ENCODE measurements at places on chromosomes 2 and 18.

DNA sequence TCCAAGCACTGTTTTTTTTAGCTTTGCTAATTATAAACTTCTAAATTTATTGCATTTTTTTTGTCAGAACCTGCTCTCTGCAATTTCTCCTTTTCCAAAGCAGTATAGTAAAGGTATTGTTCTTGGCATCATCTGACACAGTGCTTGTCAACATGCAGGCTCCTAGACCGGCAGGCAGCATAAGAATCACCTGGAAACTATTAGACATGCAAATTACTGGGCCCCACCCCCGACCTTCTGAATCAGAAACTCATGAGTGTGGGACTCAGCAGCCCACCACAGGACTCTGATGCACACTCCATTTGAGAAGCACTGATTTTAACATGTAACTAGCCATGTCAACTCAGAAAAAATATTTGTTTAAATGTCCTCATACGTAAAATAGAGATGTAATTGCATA lies 551.1 kb upstream of the CELF4 start:
- no peak for DNase-seq

DNA sequence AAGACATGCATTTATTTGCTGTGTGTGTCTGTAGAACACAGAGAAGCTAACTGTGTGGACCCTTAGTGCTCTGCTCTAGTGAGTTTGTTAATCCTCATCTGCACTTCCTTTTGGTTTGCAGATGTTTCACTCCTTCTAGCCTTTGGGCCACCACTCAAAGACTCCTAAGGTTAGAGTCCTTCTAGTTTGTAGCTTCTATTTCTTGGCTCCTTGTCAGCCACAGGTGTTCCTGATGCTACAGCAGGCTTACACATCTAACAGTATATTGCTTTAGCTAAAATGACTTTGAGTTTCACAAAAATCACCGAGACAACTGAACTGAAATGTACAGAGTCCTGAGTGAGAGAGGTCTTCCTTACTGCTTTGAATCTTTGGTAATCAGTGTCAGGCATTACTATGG lies 551.4 kb downstream of the NRXN1 start:
- no peak for DNase-seq

GRCh38 chr2:54975175-54975574 lies 75.1 kb downstream of the RTN4 start:
- DNase-seq: no peak

- no peak for DNase-seq
Observed at GRCh38 chr2:165796819-165797530, 2.9 kb upstream of the GALNT3 start.

DNA sequence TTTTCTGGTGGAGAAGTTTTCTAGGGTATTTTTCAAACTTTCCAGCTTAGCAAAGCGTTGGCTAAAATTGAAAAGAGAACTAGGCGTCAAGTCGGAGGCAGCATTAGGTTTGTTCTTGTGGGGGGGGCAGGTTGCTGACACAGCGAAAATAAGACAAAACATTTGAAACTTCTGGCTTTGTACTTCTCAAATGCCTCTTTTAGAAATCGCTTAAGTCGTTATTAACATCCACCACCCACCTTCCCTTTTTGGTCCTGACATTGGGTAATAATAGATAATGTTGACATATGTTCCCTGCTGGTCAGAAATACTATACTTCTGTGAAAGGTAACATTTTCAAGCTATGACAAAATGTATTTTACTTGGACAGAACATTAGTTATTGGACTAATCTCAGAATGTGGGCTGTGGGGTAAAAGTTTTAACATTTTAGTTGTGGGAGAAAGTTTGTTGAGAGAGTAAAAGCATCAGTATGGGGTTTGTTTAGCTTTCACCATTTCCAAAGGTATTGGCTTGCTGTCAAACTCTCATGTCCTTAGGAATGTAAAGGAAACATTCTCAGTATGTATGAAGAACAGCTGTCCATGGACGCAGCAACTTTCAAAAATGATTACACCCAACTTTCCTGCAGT lies 88.1 kb upstream of the ZEB2 start:
- DNase-seq: no peak

- no peak for DNase-seq
Observed at GRCh38 chr2:14750433-14750832, 117.9 kb downstream of the LRATD1 start.

DNA sequence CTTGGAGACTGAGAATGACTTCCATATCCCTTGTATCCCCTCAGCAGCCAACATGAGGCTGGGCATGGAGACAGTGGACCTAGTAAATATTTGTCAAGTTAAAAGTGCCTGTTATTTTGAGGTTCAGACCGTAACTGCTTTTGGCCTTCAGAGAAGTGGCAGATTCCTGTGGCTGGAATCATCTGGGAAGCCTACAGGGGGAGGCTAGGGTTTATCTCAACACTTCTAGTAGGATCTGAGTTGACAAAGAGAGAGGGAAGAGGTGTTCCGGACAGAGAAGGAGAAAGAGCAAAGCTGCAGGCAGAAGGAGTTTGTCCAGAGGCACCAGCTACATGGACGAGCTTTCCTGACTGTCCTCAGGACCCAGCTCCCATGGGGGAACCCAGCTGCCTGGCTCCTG lies 27.0 kb downstream of the SLC14A2 start:
- DNase-seq: no peak

- no peak for DNase-seq
Observed at GRCh38 chr2:233707940-233708644, 4.6 kb upstream of the UGT1A5 start.

DNA sequence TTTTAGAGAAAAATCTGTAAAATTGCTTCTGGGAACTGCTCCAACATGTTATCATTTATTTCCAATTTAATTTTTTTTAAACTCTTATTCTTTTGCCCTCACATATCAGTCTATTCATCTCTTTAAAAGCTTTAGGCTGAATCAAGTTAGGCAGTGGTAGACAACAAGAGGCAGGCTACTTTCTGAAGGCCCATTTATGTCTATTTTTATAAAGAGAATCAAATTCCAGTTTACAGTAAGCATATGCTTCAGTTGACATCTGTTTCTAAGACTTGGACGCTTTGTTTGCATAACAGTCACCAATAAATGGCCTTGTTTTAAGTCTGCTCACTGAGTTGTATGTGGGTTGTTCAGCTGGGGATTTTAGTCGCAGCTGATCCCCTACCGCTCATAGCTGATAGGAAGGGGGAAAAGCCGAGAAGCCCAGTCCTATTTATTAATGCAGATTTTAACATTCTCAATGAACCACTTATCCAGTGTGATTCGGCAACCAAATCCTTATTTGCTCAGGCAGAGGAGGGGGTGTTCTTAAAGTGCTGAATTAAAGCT lies 260.4 kb upstream of the SIX3 start:
- no peak for DNase-seq

DNA sequence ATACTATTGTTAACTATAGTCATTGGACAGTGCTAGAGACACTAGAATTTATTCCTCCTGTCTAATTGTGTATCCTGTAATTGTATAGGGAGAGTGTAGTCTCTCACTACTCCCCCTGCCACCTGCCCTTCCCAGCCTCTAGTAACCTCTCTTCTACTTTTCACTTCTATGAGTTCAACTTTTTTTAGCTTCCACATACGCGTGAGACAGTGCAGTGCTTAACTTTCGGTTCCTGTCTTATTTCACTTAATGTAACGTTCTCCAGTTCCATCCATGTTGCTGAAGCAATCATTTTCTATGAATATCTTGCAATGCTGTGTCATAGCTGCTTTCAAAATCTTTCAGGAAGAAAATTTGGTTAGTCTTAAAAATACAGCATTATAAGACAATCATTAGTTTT lies 22.8 kb upstream of the RUFY4 start:
- DNase-seq: no peak

DNA sequence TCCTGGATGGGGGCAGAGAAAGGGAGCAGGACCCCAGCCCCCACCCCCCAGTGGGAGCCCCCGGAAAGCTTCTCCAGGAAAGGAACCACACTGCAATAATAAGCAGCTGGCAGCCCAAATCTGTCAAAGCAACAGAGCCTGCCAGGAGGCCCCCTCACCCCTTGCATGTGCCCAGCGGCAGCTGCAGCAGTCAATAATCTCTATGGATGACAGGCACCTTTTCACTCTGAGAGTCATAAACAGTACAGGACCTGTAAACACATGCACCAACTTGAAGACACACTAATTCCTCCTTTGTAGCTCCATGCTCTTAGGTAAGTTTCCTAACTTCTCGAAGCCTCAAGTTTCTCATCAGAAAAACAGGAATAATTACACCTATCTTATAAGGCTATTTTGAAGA lies 26.2 kb upstream of the KDM3A start:
- DNase-seq: no peak

DNA sequence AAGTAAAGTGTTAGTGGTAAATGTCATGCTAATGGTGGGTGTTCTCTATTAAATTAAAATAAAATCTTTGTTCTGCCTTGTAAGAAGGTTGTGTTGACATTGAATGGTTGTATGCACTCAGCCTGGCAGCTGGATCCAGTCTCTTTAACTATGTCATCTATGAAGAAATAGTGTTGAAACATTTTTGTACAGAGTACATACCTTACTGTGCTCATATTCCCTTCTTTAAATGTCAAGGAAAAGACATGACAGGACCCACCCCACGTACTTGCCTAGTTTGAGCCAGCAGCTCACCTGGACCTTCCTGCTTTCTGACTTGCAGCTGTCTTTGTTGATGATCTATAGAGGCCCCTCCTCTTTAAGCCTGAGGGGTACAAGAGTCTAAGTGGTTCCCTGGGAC lies 85.6 kb upstream of the ST3GAL5 start:
- no peak for DNase-seq

- DNase-seq: no peak
Observed at GRCh38 chr2:216645636-216645950, 12.4 kb downstream of the IGFBP2 start.

DNA sequence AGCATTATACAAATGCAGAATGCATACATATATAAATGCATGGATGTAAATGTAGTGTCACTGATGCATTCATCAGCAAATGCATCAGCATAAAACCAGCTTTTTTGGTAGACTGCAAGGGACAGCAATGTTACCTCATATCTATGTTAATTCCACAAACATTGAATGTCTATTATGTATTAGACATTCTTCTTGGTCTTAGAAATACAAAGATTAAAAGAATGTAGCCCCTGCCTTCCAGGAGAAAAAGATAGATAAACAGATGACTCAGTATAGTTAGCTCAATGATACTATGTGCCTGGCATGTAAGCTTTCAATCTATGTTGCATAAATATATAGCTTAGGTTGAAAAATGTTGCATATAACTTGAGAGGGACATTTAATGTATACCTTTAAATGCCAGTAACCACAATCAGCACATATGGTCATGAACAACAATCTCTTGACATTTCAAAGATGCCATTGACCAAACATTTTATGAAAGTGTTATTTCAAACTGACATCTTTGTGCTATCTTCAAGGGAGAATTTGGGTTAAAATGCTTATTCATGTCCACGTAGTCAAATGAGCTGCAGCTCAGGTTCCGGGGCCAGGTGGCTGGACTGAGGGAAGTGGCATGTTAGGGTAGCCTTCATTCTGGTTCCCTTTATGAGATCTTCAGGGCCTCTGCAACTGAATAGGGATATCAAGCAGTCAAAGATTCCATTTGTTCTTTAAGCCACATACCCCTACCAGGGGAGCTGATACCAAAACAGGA lies 45.2 kb upstream of the GCG start:
- no peak for DNase-seq

DNA sequence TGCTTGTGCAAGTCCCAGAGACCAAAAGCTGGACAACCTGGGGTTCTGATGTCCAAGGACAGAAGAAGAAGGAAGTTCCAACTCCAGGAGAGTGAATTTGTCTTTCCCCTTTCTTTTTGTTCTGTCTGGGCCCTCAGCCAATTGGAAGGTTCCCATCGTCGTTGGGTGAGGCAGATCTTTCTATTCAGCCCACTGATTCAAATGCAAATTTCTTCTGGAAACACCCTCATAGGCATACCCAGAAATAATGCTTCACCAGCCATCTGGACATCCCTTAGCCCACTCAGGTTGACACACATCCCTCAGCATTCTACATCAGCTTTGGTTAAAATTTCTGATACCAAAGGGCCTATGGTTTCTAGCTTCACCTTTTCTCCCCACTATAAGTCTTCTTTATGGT lies 156.5 kb downstream of the SP3 start:
- no peak for DNase-seq

- no peak for DNase-seq
Observed at GRCh38 chr2:11129598-11130449, 25.4 kb upstream of the SLC66A3 start.

DNA sequence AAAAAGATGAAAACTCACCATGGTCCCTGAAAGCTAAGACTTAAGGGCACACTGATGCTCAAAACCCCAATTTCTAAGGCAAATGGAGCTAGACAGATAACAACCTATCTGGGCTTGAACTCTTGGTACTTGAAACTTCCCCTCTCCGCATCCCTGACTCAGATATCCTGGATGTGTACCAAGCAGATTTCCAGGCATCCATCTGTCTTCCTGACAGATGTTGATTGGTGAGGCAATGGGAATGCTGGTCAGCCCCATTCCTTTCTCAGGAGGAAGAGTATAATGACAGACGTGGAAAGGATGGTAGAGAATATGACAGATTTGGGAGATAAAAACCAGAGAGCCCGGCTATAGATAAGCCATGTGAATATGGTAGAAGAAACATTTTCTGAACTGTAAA lies 69.2 kb downstream of the ADD2 start:
- no peak for DNase-seq

GRCh38 chr2:219426534-219427136 lies 8.0 kb upstream of the SPEG start:
- DNase-seq: no peak

DNA sequence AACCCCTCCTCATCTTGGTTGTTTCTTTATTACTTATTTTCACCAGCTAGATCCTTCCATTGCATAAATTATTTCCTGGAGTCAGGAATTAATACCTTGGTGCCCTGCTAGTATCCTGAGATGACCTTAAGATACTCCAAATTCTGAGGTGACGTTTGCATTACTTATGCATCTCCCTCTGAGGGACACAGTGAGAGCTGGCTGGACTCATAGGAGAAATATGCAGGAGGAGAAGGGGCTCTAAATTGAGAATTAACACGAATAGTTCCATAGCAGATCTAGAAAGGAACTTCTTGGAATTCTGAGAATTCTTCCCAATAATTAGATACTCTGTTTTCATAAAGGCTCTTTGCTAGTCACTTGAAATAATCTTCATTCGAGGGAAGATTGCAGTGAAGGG lies 310.6 kb upstream of the ZEB2 start:
- no peak for DNase-seq

GRCh38 chr18:78207942-78208341 lies 771.7 kb upstream of the SALL3 start:
- no peak for DNase-seq

GRCh38 chr2:62765619-62766376 lies 60.3 kb downstream of the EHBP1 start:
- DNase-seq: no peak

GRCh38 chr18:50014606-50015005 lies 180.3 kb downstream of the MYO5B start:
- no peak for DNase-seq

- DNase-seq: no peak
Observed at GRCh38 chr18:46624127-46624526, 32.9 kb downstream of the LOXHD1 start.

- no peak for DNase-seq
Observed at GRCh38 chr2:56464613-56465012, 280.8 kb downstream of the CCDC85A start.

DNA sequence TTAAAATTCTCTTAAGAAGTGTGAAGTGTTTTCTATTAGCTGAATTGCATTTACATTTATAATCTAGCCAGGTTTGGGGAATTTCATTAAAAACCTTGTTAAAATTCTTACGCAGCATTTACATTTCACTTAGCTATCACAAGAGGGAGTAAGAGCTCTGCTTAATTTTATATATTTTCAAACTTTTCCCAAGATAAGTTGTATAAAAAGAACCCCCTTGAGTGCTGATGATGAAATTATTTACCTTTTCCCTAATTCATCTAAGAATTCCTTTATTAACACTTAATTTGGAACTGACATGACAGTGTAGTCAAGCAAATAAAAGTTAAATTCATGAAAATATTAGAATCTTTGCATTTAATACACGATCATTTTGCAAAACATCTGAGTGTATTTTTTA lies 54.2 kb upstream of the ZSWIM2 start:
- DNase-seq: no peak
